ENCODE measurements at places on chromosomes 16 and 17.

DNA sequence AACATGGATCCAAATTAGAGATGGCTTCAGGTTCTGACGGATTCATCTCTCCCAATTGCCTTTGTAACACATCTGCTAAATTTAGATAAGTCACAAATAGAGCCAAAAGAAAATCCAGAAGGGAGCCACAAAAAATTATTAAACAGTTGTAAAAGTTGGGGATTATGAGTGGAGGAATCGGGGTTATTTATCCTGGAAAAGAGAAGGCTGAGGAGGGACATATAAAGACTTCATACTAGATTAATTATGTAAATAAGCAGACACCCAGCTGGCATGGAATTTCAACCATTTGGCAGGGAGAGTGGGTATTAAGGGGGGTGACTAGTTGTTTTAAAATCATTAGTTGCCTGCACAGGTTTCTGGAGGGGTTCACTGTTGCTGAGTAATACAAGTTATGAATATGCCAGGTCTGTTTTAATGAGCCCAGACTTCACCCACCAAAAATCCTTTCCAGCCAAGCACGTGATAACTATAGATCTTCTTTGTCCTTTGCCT is 89.6 kb downstream of the CDH13 start:
- no peak for DNase-seq

DNA sequence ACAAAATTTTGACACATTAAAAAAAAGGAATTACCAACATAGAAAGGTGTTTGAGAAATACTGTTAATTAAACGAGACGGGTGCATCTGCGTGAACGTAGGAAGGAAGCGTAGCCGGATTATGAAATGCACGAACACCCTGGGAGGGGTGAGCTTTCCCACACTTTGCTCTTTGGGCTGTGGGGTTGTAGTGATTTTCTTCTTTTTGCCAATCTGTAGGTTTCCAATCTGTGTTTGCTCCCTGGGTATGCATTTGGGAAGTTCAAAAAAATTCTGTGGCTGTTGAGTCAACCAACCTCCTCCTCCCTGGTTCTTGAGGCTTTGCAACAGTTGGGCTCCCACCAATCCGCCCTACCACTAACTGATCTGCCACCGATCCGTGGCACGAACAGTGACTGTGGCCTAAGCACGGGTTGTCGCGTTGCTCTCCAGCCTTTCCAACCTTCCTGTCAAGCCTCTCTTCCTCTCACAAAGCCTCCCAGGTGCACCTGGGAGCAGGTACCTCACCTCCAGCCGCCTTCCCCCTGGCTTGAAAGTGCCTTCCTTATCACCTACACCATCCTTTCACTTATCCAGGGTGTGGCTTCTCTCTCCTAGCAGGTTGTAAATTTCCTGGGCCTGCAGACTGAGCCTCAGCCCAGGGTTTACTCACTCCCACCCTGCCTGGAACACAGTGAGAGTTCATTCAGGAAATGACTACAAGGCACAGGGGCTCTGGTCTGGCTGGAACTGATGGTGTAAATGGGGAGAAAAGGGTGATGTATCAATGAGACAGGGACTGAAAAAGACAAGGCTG is 16.6 kb downstream of the RTN4RL1 start:
- DNase-seq = no peak

DNA sequence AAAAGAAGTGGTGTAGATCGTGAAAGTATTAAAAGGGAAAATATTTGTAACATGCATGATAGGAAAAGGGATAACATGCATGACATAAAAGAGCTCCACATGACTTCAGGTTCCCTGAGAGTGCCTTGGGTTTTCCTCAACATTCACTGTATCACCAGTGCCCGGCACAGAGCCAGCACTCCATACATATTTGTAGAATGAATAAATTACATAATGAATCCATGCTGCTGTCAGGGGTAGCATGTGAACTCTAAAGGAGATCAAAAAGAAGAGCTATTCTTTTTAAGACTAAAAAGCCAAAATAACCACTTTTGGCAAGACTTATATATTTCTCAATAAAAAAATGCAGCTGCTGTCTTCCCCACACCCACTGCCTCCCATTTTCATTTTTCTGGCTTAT is 2.7 kb upstream of the ZNF594 start:
- no peak for DNase-seq

DNA sequence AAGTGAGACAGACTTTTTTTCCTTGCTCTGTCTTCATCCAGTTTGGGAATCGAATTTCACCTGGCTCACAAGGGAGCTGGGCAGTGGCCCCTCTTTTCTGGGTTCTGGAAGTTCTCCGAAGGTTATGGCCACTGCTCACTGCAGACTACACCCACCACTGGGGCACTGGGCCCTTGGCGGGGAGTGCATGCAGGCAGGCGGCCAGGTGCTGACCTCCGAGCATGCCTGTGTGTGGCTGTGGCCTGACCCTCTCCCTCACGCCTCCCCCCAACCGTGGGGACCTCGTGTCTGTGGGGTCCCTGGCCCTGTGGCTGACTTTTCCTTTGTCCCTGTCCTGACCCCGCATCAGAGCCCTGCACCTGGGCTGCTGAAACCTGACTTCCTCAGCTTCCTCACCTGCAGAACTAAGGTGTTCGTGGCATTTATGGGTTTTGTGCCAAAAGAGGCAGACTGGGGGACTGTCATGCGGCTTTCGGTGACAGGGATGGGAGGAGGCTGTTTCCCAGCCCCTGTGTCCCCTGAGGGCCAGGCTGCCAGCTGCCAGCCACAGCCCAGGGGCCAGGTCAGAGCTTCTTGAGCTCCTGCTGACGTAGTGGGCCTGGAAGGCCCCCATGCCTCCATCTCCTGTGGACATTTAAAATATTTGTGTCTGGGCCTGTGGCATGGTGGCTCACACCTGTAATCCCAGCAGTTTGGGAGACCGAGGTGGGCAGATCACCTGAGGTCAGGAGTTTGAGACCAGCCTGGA is 21.4 kb downstream of the ASPSCR1 start:
- DNase-seq = peak; percentile 74

DNA sequence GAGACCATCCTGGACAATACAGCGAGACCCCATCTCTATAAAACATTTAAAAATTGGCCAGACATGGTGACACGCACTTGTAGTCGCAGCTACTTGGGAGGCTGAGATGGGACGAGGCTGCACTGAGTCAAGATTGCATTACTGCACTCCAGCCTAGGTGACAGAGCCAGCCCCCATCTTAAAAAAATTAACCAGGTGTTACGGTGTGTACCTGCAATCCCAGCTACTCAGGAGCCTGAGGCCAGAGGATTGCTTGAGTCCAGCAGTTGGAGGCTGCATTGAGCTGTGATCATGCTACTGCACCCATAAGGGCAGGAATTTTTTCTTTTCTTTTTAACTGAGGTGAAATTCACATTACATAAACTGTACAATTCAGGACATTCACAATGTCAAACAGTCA is 16.9 kb upstream of the TMC7 start:
- DNase-seq = no peak

- no peak for DNase-seq
Measured at GRCh38 chr17:75267153-75267410, 3.9 kb downstream of the MIF4GD start.

- no peak for DNase-seq
Measured at GRCh38 chr16:50229149-50229726, 37.1 kb upstream of the ADCY7 start.

- DNase-seq = peak; percentile 55
Measured at GRCh38 chr16:1333149-1333812, at the start of gene BAIAP3. Gene BAIAP3 (plus strand): TSS chr16:1333645. CDS start chr16:1338550, 4,905 bp downstream.

DNA sequence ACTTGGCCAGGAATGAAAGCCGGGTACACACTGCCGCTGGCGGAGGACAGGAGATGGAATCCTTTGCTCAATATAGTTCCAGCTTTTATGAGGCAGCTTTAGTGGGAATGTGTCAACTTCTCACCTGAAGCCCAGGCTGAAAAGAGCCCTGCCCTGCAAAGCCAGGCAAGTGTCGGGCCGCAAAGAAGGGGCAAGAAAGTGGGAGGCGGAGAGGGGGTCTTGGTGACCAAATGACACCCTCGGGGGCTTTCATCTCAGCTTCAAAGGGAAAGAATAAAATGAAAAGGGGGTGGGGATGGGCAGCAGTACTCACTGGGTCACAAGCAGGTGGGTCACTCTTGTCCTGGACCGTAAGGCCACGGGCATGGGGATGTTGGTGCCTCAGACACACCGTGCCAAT is 62.9 kb downstream of the C16orf95 start:
- no peak for DNase-seq

DNA sequence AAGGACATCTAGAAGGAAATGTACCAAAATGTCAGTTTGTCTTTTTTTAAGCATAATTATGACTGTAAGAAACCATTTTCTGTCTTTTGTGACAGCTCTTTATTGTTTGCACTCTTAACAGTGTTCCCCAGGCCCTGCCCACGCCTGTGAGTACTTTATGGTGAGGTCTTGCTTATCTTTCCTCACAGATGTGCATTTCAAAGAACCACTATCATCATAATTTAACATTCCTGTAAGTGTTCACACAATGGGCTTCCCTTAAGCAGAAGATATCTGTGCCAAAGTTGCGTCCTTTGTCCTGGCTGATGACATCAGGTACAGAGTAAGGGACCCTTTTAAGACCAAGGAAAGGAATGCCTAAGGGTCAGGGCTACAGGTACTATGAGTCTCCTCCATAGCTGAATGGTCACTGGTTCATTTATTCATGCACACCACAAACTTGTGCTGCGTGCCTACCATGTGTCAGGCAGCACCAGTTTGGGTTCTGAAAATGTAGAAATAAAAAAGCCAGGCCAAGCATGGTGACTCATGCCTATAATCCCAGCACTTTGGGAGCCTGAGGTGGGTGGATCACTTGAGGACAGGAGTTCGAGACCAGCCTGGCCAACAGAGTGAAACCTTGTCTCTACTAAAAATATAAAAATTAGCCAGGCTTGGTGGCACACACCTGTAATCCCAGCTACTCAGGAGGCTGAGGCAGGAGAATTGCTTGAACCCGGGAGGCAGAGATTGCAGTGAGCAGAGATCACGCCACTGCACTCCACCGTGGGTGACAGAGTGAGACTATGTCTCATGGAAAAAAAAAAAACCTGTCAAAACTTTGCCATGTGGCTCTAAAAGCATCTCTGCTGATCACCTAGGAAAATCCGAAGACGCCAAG is 55.4 kb upstream of the NLK start:
- DNase-seq = no peak

DNA sequence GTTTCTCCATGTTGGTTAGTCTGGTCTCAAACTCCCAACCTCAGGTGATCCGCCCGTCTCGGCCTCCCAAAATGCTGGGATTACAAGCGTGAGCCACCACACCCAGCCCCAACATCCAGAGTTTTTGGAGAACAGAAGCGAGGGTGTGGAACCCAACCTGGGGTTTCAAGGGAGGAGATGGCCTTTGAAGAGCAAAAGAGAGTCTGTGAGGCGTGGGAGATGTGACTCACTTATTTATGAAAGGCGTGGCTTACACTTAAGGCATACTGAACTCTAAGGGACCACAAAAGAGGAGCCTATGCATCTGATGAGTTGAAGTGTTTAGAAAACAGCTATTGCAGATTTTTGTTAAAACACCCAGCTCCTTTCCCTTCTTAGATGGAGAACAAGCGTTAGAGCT is 18.9 kb downstream of the ARSG start:
- DNase-seq = no peak

- no peak for DNase-seq
Measured at GRCh38 chr17:33390479-33391176, 97.5 kb upstream of the ASIC2 start.

- no peak for DNase-seq
Measured at GRCh38 chr16:50335196-50335958, 33.4 kb downstream of the BRD7 start.

DNA sequence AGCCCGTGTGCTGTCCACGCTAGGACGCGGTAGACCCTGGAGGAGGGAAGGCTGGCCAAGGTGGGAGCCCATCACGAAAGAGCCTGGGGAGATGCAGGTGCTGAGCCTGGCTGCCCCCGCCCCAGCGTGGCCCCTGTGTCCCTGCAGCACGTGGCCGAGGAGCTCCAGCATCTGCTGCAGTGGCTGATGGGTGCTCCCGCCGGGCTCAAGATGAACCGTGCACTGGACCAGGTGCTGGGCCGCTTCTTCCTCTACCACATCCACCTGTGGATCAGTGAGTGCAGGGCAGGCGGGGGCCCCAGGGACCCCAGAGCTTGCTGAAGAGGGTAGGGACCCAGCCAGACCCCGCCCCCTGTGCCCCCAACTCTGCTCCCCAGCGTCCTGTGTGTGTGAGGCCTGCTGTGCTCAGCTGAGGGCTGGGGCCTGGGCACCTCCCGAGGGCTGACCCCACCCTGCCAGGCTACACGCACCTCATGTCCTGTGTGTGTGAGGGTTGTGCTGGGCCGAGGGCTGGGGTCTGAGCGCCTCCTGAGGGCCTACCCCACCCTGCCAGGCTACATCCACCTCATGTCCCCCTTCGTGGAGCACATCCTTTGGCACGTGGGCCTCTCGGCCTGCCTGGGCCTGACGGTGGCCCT is 8.6 kb downstream of the PIGQ start:
- DNase-seq = peak; percentile 78

- no peak for DNase-seq
Measured at GRCh38 chr17:83100853-83101391, 21.5 kb downstream of the METRNL start.

DNA sequence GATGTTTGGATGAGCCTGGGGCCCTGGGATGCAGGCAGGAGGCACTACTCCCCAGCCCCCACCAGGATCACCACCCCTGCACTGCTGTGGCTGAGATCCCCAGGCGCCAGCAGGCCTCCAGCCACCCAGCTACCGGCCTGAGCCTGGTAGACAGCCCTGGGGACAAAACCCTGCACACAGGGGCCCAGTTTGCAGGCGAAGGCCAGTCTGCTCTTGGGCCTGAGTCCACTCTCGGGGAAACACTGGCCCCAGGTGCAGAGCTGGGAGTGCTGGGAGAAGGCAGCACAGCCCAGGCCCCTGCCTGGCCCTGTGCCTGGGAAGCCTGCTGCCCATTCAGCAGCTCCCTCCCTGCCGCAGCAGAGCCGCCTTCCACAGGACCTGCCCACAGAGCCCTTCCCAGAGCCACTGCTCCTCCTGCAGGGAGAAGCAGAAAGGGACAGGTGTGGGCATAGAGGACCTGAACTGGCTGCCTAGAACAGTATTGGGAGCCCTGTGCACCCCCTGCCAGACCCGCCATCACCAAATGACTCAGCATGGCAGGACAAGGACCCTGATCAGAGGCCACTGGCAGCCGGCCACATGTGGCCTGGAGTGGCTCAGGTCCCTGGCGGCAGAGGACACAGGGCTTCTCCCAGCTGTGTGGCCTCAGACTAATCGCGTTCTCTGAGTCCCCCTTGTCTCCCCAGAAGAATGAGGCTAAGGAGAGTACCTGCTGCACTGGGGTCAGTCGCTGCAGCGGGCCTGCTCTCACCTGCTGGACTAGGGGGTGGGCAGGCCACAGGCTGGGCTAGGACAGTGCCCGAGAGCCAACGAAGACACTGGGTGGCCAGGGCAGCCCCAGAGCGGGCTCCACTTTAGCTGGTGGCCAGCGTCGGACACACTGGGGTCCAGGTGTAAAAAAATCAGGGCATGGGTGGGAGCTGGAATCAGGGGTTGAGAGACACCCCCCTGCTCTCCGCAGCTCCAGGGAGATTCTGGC is 10.7 kb downstream of the MSRB1 start:
- DNase-seq = no peak

- DNase-seq = no peak
Measured at GRCh38 chr16:31250782-31251384, 8.9 kb upstream of the ITGAM start.

DNA sequence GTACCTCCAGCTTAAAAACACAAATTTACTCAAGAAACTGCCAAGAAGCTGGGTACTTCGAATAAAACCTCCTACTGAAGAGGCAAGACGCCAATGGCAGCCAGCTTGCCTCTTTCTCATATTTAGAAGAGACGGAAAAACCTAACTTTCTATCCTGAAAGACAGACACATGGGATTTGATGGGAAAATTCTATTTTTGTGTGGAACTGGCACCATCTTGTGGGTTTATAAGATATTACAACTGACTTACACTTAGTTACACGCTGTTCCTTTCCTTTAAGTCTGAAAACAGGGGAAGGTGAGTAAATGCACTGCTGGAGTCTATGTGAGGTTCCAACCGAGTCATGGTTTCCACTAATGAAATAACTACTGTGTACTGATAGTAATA is 10.3 kb downstream of the ZNF18 start:
- DNase-seq = no peak

Data from upper lobe of left lung (tissue), 6 donors.